ENCODE measurements at places on chromosomes 2 and 18. TPM values are rescaled to one million over a fixed set of nuclear protein-coding genes. Genes with fewer than 3 reads are reported as not detected.

The CD226 gene
- 74.9 TPM for total RNA-seq

The MYL12A gene
- total RNA-seq, result 435 TPM

The RFTN2 gene
- total RNA-seq, result not detected

The NCL gene
- total RNA-seq, result 397 TPM

The PROKR1 gene
- not detected for total RNA-seq

The ASB1 gene
- total RNA-seq, result 42.3 TPM

The MBOAT2 gene
- 3.0 TPM for total RNA-seq

The MOCOS gene
- total RNA-seq, result 0.47 TPM

The SCN9A gene
- 0.03 TPM for total RNA-seq

The TSPYL6 gene
- not detected for total RNA-seq

The SERPINB3 gene
- total RNA-seq, result not detected

The IRS1 gene
- total RNA-seq, result 5.7 TPM

The MFF gene
- total RNA-seq, result 57.2 TPM

The CCDC74A gene
- 2.3 TPM for total RNA-seq

The SULT1C2 gene
- total RNA-seq, result not detected

The REG3A gene
- not detected for total RNA-seq

The RNMT gene
- 48.7 TPM for total RNA-seq

The PRKAG3 gene
- total RNA-seq, result not detected

The SATB2 gene
- 0.22 TPM for total RNA-seq

The MYCN gene
- total RNA-seq, result 1.5 TPM

The ABCG5 gene
- not detected for total RNA-seq

The AQP12A gene
- total RNA-seq, result not detected

The BOD1L2 gene
- not detected for total RNA-seq

The C2orf72 gene
- total RNA-seq, result not detected

The NEB gene
- total RNA-seq, result 1.3 TPM

The TRIM43 gene
- not detected for total RNA-seq

The POU3F3 gene
- total RNA-seq, result not detected

The DQX1 gene
- total RNA-seq, result 0.47 TPM

The SOX11 gene
- not detected for total RNA-seq

The IL36B gene
- total RNA-seq, result not detected

The RNF152 gene
- 0.44 TPM for total RNA-seq

Data from T-cell (primary cell).